ENCODE measurements at places on chromosomes 13 and 19. TPM values are rescaled to one million over a fixed set of nuclear protein-coding genes. Genes with fewer than 3 reads are reported as not detected.

GRCh38 chr13:106681536-106681935 is 113.6 kb upstream of the ARGLU1 start:
- no peak overlapping the region for H3K27ac ChIP-seq
- no peak for DNase-seq
- H3K4me1 ChIP-seq = peaks cover 3% of the 10 kb centered on the region
- no peaks in the 10 kb centered on the region for H3K27me3 ChIP-seq
- H3K36me3 ChIP-seq = no peaks in the 10 kb centered on the region
- H3K4me3 ChIP-seq = no peak overlapping the region

GRCh38 chr19:23991170-23991569 is 76.5 kb downstream of the ZNF726 start:
- no peak overlapping the region for H3K27ac ChIP-seq
- H3K4me1 ChIP-seq = no peaks in the 10 kb centered on the region
- no peak overlapping the region for H3K4me3 ChIP-seq
- no peaks in the 10 kb centered on the region for H3K36me3 ChIP-seq

- DNase-seq = peak; percentile 94
- no peak overlapping the region for H3K4me3 ChIP-seq
- H3K27me3 ChIP-seq = no peaks in the 10 kb centered on the region
Measured at GRCh38 chr19:50607874-50608785, 31.6 kb downstream of the SYT3 start.

Gene NLRP5
- not detected for total RNA-seq

- no peak overlapping the region for H3K27ac ChIP-seq
- H3K4me3 ChIP-seq = no peak overlapping the region
- DNase-seq = no peak
Measured at GRCh38 chr19:5068233-5069072, 99.5 kb downstream of the KDM4B start.

- H3K36me3 ChIP-seq = peaks cover 21% of the 10 kb centered on the region
- no peak overlapping the region for H3K27ac ChIP-seq
- peak overlapping the region; percentile 33 for H3K4me3 ChIP-seq
- DNase-seq = peak; percentile 84
- no peaks in the 10 kb centered on the region for H3K4me1 ChIP-seq
Measured at GRCh38 chr19:13817018-13817614, 21.9 kb downstream of the ZSWIM4 start.

DNA sequence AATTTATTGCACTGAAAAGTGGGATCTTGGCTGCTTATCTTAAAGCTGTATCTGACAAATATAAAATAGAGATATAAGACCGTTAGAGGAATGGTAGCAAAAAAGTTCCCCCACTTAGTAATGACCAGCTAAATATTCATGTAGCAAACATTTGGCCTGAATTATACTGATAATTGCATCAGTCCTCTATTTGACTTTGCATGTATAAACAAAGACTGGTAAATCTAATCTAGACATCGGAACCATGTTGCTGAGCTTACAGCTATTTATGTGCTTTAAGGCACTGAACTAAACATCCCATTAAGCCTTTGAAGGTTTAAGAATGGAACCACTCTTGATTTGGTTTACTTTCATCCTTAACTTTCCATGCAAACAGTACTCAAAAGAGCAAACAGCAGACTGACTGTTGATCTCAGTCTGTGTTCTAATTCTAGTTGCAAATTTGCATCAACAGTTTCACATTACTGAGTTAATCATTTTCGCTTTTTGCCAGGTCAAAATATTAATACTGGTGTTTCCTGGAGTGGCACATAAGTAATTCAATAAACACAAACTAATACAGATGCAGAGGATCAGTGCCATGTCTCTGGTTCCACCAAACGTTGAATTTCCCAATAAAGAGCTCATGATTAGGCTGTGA is 203.5 kb upstream of the HTR2A start:
- H3K27ac ChIP-seq = no peak overlapping the region
- no peak overlapping the region for H3K4me3 ChIP-seq
- H3K4me1 ChIP-seq = no peaks in the 10 kb centered on the region

- no peaks in the 10 kb centered on the region for H3K4me1 ChIP-seq
- no peaks in the 10 kb centered on the region for H3K36me3 ChIP-seq
- no peaks in the 10 kb centered on the region for H3K27me3 ChIP-seq
- DNase-seq = no peak
- H3K27ac ChIP-seq = no peak overlapping the region
Measured at GRCh38 chr13:96388598-96388997, 298.7 kb downstream of the HS6ST3 start.

DNA sequence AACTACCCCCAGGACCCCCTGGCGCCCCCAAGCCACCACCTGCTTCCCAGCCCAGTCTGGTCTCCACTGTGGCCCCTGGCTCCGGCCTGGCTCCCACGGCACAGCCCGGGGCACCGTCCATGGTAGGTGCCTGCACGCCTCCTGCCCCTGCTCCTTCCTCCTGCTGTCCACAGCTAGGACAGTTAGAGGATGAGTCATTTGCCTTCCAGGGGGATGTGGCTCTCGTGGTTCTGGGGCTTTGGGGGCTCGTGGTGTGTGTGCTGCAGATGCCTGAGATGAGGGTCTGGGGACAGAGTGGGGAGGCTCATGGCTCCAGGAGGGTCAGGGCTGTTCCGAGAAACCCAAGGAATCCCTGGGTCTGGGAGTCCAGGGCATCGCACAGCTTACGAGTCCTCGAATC is 12.7 kb downstream of the MED25 start:
- peaks cover 76% of the 10 kb centered on the region for H3K36me3 ChIP-seq
- DNase-seq = no peak
- H3K4me3 ChIP-seq = no peak overlapping the region
- H3K27me3 ChIP-seq = no peaks in the 10 kb centered on the region

GRCh38 chr13:46778890-46779289 is 18.1 kb downstream of the ESD start:
- no peak overlapping the region for H3K4me3 ChIP-seq
- H3K27me3 ChIP-seq = no peaks in the 10 kb centered on the region
- DNase-seq = no peak
- H3K4me1 ChIP-seq = no peaks in the 10 kb centered on the region

Gene ZNF726
- 2.0 TPM for total RNA-seq

Gene C19orf25
- 26.3 TPM for total RNA-seq

DNA sequence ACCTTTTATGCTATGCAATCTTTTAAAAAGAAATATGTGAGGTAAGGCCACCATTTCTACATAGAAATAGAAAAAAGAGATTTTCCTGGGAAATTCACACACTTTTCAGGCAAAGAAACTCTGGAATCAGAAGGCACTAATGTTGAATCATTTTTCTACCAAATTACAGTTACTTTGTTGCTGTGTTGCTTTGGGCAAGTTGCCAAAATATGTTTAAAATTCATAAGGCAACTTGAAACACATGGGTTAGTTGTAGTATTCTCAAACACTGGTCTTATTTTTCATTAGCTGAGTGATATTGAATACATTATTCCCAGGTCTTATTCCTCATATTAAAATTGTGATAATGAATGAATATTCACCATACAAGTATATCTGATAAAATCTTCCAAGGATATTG is 195.0 kb upstream of the SLITRK1 start:
- DNase-seq = no peak
- H3K27ac ChIP-seq = no peak overlapping the region
- H3K36me3 ChIP-seq = no peaks in the 10 kb centered on the region
- no peaks in the 10 kb centered on the region for H3K27me3 ChIP-seq
- no peak overlapping the region for H3K4me3 ChIP-seq

DNA sequence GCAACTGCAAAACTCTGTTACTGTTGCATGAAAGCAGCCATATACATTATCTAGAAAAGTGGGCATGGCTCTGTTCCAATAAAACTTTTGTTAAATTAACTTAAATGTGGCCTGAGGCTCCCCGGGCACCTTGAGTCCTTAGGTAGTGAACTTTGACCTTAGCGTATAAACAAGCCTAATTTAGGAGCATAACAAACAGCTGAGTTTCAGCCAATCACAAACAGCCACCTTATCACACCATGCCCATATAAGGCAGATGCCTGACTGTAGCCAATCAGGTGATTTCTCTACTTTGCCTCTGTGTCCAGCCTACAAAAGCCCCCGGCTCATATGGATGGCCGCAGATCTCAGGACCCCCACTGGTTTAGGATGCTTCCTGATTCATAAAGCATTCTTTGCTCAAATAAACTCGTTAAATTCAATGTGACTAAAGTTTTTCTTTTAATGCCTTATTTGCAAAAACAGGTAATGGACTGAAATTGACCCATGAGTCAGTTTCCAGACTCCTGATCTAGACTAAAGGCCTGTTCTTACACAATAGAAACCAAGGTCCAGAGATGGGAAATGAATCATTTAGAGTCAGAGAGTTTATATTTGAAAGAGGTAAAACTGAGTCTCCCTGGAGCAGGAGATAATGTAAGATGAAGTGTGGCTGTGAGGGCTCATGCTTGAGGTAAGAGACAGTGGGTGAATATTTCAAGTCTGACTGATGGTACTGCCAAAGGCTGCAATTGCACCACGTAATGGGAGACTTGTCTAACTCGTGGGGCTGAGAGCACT is 130.2 kb downstream of the FGF9 start:
- no peaks in the 10 kb centered on the region for H3K36me3 ChIP-seq
- no peaks in the 10 kb centered on the region for H3K4me1 ChIP-seq
- DNase-seq = no peak
